K562 (cell line): ENCODE measurements at places on chromosomes 12 and 14.
A peak's percentile ranks its signal among the peaks of the same experiment; 100 is the strongest.

DNA sequence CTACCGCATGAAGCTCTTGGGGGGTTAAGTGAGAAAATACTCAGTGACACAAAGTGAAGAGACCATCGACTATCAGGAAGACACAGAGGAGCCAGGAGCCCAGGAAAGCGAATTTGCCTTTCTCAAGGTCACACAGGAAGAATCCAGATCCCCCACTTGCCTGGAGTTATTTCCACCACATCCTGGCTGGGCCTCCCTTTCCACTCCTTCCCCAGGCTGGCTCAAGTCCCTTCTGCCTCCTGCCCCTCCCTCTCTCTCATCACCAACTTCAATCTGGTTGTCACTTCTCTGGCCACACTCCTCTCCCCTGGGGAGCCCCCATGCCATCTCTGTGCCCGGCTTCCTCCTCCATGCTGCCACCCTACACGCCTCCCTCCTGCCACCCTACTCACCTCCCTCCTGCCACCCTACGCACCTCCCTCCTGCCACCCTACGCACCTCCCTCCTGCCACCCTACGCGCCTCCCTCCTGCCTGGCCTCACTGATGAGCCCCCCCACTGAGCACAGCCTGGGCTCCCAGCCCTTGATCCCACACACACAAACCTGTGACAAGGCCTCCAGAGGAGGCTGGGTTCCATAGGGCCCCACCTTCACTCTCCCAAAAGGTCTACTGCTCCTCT is 6.3 kb downstream of the SCNN1A start:
- DNase-seq = no peak

GRCh38 chr14:92698393-92698792 is 50.0 kb downstream of the LGMN start:
- DNase-seq = no peak

- DNase-seq = no peak
Measured at GRCh38 chr12:15733136-15733535, 56.1 kb downstream of the EPS8 start.

DNA sequence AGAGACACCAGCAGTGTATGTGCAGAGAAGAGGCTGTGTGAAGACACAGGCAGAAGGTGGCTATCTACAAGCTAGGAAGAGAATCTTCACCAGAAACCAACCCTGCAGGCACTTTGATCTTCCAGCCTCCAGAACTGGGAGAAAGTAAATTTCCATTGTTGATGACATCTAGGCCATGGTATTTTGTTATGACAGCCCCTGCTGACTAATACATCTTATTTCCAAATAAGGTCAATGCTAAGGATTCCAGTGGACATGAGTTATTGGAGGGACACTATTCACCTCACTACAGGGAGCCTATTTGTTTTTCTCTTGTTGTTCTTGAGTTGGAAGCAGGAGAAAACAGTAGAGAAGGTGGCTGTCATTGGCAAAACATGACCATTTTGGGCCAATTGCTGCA is 88.5 kb upstream of the RIN3 start:
- no peak for DNase-seq

DNA sequence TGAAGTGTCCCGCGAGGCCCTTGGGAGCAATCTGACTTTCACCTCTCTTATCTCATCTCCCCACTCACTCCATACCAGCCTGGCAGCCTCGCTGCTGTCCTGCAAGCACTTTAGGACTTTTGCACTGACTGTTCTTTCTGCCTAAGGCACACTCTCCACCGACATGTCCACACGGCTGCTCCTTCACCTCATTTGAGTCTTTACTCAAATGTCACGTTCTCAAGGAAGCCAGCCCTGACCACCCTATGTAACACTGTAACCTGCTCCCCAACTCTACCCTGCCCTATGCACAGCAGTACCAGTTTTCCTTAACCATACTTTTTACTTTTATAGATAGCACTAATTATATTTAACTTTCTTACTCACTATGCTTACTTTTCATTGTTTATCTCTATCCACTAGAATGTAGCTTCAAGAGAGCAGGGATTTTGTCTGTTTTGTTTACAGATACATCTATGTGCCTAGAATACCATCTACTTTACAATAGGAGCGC is 32.0 kb downstream of the PRKD1 start:
- DNase-seq = no peak

DNA sequence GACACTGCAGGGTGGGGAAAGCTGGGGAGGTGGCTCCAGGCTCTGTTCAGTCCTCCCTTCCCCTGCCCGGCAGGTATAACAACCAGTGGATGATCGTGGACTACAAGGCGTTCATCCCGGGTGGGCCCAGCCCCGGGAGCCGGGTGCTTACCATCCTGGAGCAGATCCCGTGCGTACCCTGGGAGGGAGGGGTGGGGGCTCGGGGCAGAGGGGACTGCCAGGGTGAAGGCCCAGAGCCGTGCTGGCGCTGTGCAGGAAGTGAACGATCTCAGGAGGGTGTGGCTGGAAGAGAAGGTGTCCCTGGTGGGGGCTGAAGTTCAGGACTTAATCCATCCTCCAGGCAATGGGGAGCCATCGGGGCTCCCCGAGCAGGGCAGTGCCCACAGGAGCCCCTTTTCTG is 18.9 kb downstream of the SDS start:
- no peak for DNase-seq

- no peak for DNase-seq
Measured at GRCh38 chr12:116856729-116857128, 24.5 kb downstream of the HRK start.

- no peak for DNase-seq
Measured at GRCh38 chr12:7212678-7213077, 23.2 kb downstream of the PEX5 start.

- DNase-seq = no peak
Measured at GRCh38 chr12:131487388-131488124, 223.3 kb upstream of the SFSWAP start.

DNA sequence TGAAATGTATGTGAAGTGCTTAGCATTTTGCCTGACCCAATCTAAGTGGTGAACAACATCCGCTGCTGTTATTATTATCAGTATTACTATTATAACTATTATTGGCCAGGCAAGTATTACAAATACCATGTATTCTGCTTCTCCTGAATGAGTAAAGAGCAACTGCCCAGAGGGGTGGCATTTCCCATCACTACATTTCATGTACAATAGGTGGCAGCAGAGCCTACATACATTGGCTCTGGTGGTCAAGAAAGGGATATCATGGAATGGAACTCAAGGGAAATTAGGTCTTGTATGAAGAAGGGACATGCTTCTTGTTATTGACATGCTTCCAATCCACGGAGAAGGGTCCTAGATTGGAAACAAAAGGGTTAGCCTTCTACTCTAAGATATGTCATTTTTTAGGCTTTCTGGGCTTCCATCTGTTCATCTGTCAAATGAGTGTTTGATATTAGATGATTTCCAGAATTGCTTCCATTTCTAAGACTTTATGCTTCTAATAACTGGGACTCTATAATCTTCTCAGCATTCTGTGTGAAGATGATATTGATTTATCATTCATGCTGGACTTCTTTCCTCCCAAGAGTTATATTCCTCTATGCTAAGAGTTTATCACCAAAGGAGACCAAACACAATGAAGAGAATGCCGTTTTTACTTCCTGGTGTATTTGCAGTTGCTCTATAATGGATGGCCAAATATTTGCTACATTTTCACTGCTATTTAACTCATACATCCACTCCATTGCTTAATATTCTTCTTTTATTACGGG is 239.1 kb downstream of the SSPN start:
- DNase-seq = peak; percentile 28

DNA sequence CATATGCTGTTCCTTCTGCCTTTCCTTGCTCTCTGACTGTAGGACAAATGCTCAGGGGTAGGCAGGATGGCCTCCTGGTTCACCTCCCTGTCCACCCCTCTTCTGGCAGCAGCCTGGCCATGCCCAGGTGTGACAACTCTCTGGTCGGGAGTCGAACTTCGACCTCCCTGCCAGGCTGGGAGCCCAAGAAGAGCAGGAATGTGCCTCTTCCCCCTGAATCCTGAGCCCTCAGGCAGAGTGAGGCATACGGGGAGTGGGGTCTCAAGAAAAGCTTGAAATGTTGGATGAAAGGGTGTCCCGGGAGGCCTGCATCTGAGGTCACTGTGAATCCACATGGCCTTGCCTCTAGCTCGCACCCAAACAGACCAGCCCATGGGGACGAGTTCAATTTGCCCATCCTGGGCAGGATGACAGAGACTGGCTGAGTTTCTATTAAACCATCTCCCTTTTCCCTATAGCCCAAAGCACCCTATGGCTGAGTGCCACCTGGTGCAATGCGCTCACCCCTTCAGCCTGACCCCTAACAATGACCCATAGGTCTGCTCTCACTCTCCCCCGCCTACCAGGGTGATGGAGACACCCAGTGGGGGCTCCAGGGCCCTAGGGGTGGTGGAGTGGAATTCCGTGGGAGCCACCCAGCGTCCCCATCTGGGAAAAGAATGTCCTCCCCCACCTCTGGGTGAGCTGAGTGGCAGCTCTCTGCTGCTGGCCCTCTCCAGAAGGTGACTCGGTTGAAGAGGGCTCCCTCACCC is 52.9 kb upstream of the DIO3 start:
- DNase-seq = no peak

- no peak for DNase-seq
Measured at GRCh38 chr14:77275041-77275580, 4.1 kb upstream of the NGB start.
